ENCODE measurements at places on chromosomes 1 and 21.

- no peak for DNase-seq
Measured at GRCh38 chr1:100597784-100598183, 59.8 kb downstream of the GPR88 start.

- DNase-seq, result no peak
Measured at GRCh38 chr1:245566134-245566533, 411.3 kb downstream of the KIF26B start.

GRCh38 chr1:234599617-234600417 is 10.2 kb downstream of the IRF2BP2 start:
- DNase-seq, result peak; percentile 48

DNA sequence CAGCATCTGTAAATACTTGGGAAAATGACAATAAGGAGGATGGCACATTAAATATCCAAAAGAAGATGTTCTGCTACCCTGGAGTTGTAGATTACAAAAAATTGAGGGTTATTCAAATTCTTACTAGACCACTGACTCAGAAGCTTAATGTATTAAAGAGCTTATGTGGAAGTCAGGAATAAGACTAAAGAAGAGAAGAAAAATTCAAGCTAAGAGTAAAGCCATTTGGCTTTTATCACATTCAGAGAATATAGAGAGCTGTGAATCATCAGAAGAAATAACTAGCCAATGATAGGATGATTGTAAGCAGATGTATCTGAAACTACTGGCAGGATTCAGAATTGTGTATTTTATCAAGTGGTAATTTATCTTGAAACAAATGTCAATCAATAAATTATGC is 237.0 kb downstream of the TBX15 start:
- DNase-seq, result no peak

GRCh38 chr1:151377150-151377884 is 4.8 kb upstream of the SELENBP1 start:
- no peak for DNase-seq

GRCh38 chr1:3464649-3465025 is 10.2 kb downstream of the ARHGEF16 start:
- no peak for DNase-seq

- DNase-seq, result no peak
Measured at GRCh38 chr1:39044762-39045161, 18.6 kb downstream of the NDUFS5 start.

DNA sequence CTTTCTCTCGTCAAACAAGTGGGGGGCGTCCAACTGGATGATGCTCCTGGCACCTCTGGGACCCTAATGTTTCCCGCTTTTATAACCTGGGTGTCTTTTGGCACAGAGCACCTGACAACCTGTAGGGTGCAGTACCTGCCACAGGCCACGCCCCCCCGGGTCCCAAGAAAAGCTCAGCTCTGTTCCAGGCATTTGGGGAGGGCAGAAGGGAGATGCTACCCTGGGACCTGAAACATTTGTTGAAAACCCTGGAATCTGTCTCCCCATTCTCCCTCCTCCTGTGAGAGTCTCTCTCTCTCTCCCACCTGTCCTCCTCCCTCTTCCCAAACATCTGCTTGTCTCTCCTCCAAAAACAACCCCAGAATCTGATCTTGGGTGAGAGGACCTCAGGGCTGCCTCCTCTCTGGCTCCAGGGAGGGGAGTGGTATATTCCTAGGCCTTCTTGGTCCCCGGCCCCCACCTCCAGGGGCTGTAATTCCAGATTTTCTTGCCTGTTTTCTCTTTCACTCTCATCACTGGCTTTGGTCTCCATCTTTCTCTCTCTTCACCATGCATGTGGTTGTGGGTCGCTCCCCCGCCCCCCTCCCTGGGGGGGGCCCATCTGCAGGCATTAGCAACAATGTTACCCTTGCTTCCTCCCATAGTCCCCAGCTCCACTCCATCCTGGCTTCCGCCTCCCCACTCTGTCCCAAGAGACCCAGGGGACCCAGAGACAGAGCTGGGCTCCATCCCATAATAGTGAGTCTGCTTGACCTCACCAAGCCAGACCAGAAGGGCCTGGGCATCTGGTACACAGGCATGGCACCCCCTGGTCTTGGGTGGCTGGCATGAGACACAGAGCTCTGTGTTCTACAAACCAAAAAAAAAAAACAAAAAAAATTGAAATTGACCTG is 4.1 kb downstream of the AHDC1 start:
- DNase-seq, result no peak

GRCh38 chr21:20445971-20446370 is 552.2 kb upstream of the NCAM2 start:
- DNase-seq, result no peak

DNA sequence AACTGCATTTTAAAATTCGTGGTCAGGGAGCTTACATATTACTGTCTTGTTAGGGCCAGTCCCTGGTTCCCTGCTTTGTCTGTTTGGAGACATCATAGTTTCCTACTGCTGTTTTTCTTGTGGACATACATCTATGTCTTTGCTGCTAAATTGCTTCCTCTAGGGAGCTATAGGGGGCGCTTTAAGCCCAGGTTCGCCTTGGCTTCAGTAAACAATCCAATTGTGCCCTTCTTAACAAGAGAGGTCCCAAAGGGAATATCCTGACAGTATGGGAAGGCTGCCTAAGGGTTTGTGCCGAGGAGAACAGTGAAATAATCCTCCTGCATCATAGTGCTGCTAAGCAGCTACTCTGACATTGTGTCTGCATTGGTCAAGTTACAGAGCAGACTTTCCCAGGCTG is 112.5 kb downstream of the USH2A start:
- DNase-seq, result no peak

DNA sequence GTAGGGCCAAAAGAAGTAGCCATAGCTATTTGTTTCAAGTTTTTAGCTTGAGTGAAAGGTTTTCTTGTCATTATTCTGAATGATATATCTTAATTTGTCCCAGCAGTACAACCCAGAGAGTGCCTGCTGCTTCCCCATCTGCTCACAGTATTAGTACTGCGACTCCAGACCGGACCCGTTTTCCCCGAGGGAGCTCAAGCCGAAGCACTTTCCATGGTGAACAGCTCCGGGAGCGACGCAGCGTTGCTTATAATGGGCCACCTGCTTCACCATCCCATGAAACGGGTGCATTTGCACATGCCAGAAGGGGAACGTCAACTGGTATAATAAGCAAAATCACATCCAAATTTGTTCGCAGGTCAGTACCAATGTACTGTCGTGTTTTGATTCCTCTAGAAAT is 37.2 kb upstream of the C1orf115 start:
- DNase-seq, result no peak

- DNase-seq, result no peak
Measured at GRCh38 chr1:66327588-66327987, 206.4 kb upstream of the SGIP1 start.

- no peak for DNase-seq
Measured at GRCh38 chr1:111553196-111553595, 49.8 kb upstream of the ADORA3 start.

DNA sequence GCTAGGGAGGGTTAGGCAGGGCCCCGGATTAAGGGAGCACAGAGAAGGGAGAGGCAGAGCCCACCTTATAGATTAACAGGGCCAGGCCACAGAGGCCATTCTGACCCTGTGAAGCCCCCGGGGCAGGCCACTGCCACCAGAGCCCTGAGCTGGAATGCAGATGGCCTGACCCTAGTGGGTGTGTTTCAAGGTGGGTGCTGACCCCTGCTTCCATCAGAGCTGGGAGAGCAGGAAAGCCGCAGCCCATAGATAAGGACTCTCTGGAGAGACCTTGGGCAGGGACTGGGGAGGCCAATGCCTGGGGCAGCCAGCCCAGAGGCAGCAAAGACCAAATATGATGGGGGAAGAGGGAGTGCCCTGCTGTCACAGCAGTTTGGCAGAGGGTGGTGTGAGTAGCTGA is 35.9 kb downstream of the NCMAP start:
- no peak for DNase-seq

GRCh38 chr1:117654493-117655219 is 48.8 kb downstream of the TENT5C start:
- DNase-seq, result no peak

DNA sequence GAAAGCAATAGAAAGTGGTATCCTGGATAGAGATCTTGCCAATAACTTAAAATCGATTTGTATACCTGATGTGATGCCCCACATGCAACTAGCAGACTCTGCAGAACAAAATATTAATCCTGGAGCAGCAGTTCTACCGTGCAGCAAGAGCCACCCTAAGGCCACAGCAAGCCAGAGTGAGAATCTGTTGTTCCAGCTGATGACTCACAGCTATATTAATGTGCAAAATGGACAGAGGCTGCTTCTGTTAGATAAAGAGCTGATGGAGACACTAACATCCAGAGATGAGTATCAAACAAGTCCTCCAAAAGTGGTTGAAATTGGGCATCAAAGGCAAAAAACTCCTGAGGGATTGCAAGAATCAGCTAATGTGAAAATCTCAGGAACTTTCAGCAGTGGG is 127.8 kb downstream of the MACF1 start:
- DNase-seq, result no peak

GRCh38 chr1:186066411-186066810 is 308.6 kb downstream of the TPR start:
- DNase-seq, result no peak

DNA sequence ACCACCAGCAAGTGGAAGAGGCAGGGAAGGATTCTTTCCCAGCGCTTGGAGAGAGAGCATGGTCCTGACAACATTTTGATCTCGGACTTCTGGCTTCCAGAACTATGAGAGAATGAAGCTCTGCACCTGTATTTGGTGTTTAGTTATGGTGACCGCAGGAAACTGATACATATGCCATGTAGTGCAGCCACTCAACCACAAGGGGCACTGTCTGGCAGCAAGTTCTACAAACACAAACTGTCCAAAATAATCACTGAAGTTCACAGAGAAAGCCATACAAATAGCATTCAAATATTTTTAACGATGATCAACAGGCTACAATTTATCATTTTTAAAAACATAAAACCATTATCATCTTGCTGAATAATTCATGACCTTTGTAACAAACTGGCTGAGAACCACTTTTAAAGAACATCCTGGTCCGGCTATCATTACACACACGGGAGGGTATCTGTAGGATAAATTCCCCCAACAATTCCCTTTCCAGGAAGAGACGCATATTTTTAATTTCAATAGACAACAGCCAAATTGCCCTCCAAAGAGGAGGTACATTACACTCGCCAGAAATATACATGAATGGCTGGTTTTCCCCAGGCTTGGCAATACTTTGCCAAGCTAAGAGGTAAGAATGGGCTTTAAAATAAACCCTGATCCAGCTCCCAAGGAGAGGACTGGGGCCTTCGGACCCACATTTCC is 9.2 kb upstream of the CBR3 start:
- peak; percentile 37 for DNase-seq

DNA sequence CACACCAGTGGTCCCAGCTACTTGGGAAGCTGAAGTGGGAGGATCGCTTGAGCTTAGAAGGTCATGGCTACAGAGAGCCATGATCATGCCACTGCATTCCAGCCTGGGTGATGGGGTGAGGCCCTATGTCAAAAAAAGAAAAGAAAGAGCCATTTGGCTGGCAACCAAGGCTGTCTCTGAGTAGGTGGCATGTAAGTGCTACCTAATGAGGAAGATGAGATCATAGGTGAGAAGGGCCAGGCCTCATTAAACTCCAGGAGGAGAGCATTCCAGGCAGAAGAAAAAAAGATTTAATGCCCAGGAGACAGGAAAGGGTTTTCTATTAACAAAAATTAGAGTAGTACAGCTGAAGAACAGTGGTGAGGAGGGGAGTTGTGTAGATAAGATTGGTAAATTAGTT is 103.4 kb upstream of the ZNF678 start:
- DNase-seq, result no peak

GRCh38 chr21:28982637-28983036 is 10.0 kb downstream of the LTN1 start:
- no peak for DNase-seq

- DNase-seq, result no peak
Measured at GRCh38 chr21:39576518-39577128, 36.1 kb upstream of the B3GALT5 start.

- no peak for DNase-seq
Measured at GRCh38 chr1:198867182-198867581, 228.3 kb downstream of the PTPRC start.

DNA sequence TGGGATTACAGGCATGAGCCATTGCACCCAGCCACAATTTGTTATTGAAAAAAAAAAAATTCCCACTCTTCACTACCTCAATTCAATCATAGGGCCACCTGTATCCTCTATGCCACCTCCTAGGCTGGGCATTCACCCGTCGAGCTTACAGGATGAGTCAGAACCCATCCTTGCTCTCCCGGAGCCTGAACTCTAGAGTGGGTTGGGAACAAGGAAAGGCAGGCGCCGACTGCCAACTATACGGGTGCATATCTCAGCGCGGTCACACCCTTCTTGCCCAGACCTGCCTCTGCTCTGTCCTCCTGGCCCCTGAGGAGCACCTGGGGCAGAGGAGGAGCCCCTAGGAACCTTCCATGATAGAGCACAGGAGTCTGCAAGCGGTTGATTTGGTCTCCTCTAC is 21.4 kb upstream of the LBR start:
- no peak for DNase-seq

- no peak for DNase-seq
Measured at GRCh38 chr1:190494451-190494850, 16.8 kb upstream of the BRINP3 start.

DNA sequence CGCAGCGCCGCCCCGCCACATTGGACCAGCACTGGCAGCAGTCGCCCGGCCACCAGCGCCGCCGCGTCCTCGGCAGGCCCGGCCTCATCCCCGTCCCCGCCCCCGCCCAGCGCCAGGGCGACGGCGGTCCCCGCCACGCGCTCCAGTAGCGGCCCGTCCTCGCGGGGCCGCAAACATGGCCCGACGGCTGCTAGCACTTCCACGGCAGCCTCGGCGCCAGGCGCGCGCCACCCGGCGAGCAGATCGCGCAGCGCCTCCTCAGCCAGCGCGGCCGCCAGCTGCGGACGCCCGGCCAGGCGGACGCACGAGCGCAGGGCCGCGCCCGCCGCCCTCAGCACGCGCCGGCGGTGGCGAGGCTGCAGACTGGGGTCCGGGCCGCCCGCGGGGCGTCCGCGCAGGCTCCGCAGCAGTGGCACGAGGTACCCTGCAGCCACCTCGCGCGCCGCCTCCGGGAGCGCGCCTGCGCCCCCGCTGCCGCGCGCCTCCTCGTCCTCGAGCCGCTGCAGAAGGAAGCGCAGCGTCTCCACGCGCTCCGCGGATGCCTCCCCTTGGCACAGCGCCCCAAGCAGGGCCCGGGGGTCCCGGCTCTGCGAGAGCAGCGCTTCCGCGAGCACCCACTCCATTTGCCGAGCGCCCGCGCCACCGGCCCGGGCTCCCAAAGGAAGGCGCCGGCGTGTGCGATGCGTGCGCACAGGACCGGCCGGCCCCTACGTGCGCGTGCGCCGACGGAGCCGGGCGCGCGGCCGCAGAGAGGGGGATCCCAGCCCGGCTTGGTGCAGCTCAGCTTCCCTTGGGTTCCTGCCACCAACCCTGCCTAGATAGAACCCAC is at the start of gene TARBP1:
TSS of gene TARBP1 (minus strand) at position 699 of the 829 bp plus-strand sequence. CDS start at position 623, 76 bp downstream.
- no peak for DNase-seq

DNA sequence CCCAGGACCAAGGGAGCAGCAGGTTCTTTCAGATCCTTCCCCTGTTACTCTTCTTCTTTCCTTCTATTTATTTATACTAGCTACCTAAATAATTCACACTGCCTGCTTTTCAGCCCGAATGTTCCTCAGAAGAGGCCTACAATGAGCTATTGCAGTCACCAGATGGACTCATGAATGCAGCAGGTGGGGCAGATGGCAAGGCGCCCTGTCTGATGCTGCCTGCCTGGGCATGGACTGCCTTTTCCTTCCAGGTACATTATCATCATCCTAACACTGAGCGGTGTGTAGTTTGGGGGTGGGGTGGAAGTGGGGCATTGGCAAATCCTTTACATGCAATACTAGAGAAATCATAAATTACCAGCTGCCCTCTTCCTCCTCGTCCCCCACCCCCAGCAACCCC is 17.6 kb downstream of the ESRRG start:
- DNase-seq, result no peak
